Activated naive CD4-positive, alpha-beta T cell (primary cell): ENCODE measurements at places on chromosomes 3 and 15.

- DNase-seq, result no peak
Observed at GRCh38 chr3:69658514-69659140, 80.6 kb upstream of the MITF start.

DNA sequence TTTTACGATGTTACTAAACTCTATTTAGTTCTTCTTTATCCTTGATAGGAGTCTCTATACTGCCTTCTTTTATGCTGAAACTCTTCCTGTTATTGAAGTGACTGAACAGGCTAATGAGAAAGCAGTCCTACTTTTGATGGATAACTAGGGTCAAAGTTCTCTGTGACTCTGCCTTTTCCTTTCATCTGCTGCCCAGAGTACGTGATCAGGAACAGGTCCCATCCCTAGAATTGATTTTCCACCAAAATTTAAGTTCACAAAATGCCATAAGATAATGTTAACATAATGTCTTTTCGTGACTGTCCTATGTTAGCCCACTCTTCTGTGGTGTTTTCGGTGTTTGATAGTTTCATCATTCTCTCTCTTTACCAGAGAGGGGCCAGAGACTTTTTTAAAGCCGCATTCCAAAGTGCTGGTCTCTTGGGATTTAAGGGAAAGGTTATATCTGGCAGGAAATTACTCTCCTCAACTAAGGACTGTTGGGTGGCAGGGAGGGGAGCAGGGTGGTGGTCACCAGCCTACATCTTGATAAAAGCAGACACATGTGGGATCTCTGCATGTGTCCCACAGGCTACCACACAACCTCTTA lies 50.3 kb upstream of the PLXND1 start:
- DNase-seq, result no peak

- no peak for DNase-seq
Observed at GRCh38 chr3:13877911-13878280, 2.0 kb downstream of the WNT7A start.

- DNase-seq, result no peak
Observed at GRCh38 chr15:100247228-100248225, 94.2 kb downstream of the ADAMTS17 start.

- no peak for DNase-seq
Observed at GRCh38 chr15:30675126-30675525, 49.2 kb downstream of the ARHGAP11B start.

- DNase-seq, result no peak
Observed at GRCh38 chr15:91473894-91474545, 374.0 kb downstream of the SV2B start.

- no peak for DNase-seq
Observed at GRCh38 chr3:107634099-107634489, 111.3 kb downstream of the BBX start.

GRCh38 chr3:37715358-37715757 lies 146.3 kb upstream of the CTDSPL start:
- DNase-seq, result no peak

GRCh38 chr3:129016720-129017483 lies 15.8 kb downstream of the EFCC1 start:
- no peak for DNase-seq

DNA sequence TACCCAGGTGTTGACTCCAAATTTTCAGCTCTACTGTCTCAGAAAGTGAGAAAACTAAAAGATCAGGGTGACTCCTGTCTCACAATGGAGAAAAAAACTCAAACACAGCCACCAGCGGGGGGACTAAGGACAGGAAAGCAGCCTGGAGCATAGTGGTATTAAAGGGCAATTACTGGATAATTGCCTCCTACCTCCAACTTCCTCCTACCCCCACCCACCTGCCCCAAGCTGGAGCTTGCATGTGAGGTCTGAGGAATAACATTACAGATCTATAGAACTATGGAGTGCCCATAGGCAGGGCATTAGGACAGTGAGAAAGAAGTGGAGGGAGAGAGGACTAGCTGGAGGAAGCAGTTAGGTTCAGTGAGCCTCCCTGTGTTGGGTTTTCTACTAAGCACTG lies 2.7 kb upstream of the PCCB start:
- no peak for DNase-seq

DNA sequence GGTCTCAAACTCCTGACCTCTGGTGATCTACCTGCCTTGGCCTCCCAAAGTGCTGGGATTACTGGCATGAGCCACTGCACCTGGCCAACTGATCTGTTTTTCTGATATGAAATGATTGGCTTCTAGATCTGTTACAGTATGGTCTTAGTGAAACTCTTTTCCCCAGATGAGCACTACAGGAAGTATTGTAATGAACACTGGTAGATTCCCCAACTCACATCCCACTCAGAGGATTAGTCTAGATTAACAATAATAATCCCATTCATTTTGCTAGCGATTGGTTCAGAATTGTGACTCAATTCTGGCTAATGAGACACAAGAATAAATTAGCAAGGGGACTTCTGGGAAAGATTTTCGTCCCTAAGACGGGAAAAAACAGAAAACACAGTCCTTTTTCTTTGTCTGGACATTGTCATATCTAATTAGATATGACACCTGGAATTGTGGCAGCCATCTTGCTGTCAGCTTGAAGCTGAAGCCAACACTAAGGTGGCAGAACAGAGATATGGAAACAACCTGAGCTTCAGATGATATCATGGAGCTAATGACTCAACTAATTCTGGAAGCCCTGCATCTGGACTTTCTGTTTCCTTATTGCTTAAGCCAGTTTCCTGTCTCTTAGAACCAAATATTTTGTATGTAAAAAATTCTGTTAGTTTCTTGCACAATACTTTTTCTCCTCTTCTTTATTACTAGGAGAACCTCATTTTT lies 17.4 kb upstream of the NPTN start:
- no peak for DNase-seq

- DNase-seq, result no peak
Observed at GRCh38 chr15:73946795-73947370, 20.6 kb downstream of the LOXL1 start.

GRCh38 chr3:193560870-193561269 lies 6.2 kb upstream of the ATP13A4 start:
- no peak for DNase-seq
